ENCODE measurements at places on chromosomes 2 and 18. TPM values are rescaled to one million over a fixed set of nuclear protein-coding genes. Genes with fewer than 3 reads are reported as not detected.

DNA sequence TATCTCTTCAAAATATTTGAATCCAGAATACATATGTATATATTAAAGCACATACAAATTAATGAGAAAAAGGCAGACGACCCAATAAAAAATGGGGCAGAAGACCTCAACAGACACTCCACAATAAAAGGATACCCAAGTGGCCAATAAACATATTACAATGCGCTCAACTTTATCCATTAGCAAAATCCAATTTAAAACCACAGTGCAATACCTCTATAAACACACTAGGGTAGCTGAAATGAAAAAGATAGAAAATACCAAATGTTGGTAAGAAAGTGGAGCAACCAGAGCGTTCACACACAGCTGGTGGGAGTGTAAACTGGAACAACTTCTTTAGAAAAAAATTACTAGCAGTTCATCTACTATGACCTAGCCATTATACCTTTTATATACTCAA lies 75.3 kb downstream of the CCDC148 start:
- no peaks in the 10 kb centered on the region for H3K4me1 ChIP-seq
- no peak overlapping the region for H3K27ac ChIP-seq
- H3K27me3 ChIP-seq: no peaks in the 10 kb centered on the region
- no peak for DNase-seq
- H3K4me3 ChIP-seq: no peak overlapping the region

- no peak overlapping the region for H3K27ac ChIP-seq
- H3K4me1 ChIP-seq: no peaks in the 10 kb centered on the region
- no peak for DNase-seq
- no peaks in the 10 kb centered on the region for H3K27me3 ChIP-seq
These were observed 149.2 kb downstream of the TSN start for GRCh38 chr2:121904656-121905055.

GRCh38 chr18:57728941-57729511 lies 74.1 kb downstream of the ATP8B1 start:
- H3K27ac ChIP-seq: no peak overlapping the region
- H3K27me3 ChIP-seq: no peaks in the 10 kb centered on the region
- no peak overlapping the region for H3K4me3 ChIP-seq
- DNase-seq: no peak
- peaks cover 7% of the 10 kb centered on the region for H3K36me3 ChIP-seq

DNA sequence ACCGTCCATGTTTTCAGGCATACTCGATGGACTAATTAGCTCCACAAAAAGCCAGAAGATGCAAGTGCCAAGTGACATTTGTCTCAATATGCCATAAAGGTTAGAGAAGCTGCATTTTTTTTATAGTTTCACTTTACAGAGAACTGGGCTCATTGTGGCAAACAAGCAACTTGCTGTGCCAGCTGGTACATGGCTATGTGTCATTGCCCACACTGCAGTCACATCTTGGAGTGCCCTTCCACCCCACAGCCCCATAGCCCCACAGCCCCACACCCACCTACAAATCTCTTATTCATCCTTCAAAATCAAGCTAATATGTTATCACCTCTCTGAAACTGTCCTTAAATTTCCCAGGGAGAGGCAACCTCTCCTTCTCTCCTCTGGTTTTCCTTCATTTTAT lies 451.9 kb downstream of the ARHGAP15 start:
- no peak overlapping the region for H3K4me3 ChIP-seq
- no peaks in the 10 kb centered on the region for H3K4me1 ChIP-seq
- DNase-seq: no peak
- no peaks in the 10 kb centered on the region for H3K27me3 ChIP-seq

DNA sequence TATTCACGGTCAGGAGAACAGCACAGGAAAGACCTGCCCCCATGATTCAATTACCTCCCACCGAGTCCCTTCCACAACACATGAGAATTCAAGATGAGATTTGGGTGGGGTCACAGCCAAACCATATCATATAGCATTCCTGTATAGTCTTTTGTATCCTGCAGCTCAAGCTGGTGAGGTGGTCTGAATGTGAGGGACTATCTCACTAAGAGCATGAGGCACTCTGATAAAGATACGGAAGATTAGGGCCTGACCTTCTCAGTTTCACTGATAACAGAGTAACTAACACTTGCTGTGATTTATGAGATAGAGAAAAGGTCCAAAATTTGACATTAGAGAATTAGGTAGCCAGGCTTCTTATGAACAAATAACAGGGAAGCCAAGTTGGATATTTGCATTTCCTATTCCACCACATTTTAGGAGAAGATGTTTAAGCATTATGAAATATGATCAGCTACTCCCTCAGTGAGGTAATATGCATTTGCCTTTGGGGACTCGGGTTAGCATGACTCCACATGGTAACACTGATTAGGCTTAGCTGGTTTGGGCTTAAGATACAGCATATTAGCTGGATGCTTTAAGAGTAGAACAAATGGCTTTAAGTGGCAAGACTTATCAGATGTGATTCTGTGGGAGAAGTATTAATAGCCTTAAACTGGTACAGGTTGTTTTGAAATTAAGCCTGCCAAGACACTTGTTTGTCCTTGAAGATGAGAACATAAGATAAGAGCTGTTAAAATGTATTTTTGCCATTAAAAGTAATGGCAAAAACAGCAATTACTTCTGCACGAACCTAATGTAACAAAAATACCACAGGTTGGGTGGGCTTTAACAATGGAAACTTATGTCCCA lies 106.9 kb upstream of the MSTN start:
- no peaks in the 10 kb centered on the region for H3K36me3 ChIP-seq
- DNase-seq: no peak
- no peak overlapping the region for H3K4me3 ChIP-seq
- H3K27me3 ChIP-seq: no peaks in the 10 kb centered on the region
- no peak overlapping the region for H3K27ac ChIP-seq

GRCh38 chr2:86482034-86482433 lies 40.9 kb downstream of the KDM3A start:
- no peak for DNase-seq
- H3K4me1 ChIP-seq: no peaks in the 10 kb centered on the region
- no peak overlapping the region for H3K4me3 ChIP-seq
- H3K27ac ChIP-seq: no peak overlapping the region

GRCh38 chr2:106853631-106854030 lies 32.3 kb downstream of the ST6GAL2 start:
- DNase-seq: no peak
- H3K4me3 ChIP-seq: no peak overlapping the region
- H3K27me3 ChIP-seq: no peaks in the 10 kb centered on the region

DNA sequence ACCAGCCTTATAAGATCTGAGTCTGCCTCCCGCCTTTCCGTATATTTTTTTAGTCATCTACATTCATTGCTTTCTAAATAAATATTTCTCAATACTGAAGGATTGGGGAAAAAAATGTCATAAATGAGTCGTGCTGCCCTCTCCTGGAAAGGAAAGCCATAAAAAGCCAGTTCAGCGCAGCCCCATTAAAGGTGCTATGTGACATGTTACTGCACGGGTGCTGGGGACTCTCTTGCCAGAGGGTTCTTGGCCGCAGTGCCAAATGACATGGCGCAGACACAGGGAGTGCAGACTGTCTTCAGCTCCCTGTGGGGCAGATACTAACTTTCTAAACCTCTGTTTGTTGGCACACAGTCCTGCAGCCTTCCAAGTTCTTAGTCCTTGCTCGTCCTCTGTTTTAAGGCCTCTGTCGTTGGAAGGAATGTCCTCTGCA lies 53.7 kb upstream of the MAP3K20 start:
- H3K27ac ChIP-seq: no peak overlapping the region
- H3K4me1 ChIP-seq: no peaks in the 10 kb centered on the region

- no peaks in the 10 kb centered on the region for H3K27me3 ChIP-seq
- H3K4me3 ChIP-seq: no peak overlapping the region
- no peaks in the 10 kb centered on the region for H3K4me1 ChIP-seq
- H3K27ac ChIP-seq: no peak overlapping the region
- H3K36me3 ChIP-seq: no peaks in the 10 kb centered on the region
These were observed 192.8 kb downstream of the ZNF407 start for GRCh38 chr18:74790451-74790850.

DNA sequence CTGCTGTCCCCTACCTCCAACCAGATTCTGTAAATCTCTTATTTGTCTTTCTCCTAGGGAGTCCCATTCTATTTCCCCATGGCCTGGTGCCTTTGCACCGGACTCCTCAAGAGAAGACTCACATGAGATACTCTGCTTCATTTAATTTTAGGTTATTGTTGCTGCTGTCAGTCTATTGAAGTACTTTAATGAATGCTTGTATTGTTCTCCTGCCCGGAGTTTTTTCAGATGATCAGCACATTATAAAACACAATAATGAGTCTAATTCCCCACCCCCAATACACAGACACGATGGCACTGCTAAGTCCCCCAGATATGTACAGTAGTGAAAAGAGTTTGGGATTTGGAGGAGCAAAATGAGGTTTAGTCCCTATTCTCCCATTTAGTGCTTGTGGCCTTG lies 58.9 kb downstream of the HAUS1 start:
- no peak overlapping the region for H3K4me3 ChIP-seq
- H3K36me3 ChIP-seq: no peaks in the 10 kb centered on the region
- no peak for DNase-seq
- no peaks in the 10 kb centered on the region for H3K27me3 ChIP-seq
- no peak overlapping the region for H3K27ac ChIP-seq
- no peaks in the 10 kb centered on the region for H3K4me1 ChIP-seq

- no peaks in the 10 kb centered on the region for H3K27me3 ChIP-seq
- no peaks in the 10 kb centered on the region for H3K36me3 ChIP-seq
- peaks cover 3% of the 10 kb centered on the region for H3K4me1 ChIP-seq
- H3K27ac ChIP-seq: no peak overlapping the region
These were observed 98.2 kb upstream of the SETBP1 start for GRCh38 chr18:44582456-44582855.

GRCh38 chr2:219747637-219748036 lies 120.2 kb downstream of the SLC4A3 start:
- no peaks in the 10 kb centered on the region for H3K4me1 ChIP-seq
- H3K27ac ChIP-seq: no peak overlapping the region
- H3K27me3 ChIP-seq: no peaks in the 10 kb centered on the region
- no peak overlapping the region for H3K4me3 ChIP-seq
- no peaks in the 10 kb centered on the region for H3K36me3 ChIP-seq
- DNase-seq: no peak

- peaks cover 2% of the 10 kb centered on the region for H3K27me3 ChIP-seq
- no peak overlapping the region for H3K4me3 ChIP-seq
- no peaks in the 10 kb centered on the region for H3K36me3 ChIP-seq
- DNase-seq: no peak
- peaks cover 6% of the 10 kb centered on the region for H3K4me1 ChIP-seq
These were observed 111.7 kb upstream of the GPC1 start for GRCh38 chr2:240323601-240324291.

DNA sequence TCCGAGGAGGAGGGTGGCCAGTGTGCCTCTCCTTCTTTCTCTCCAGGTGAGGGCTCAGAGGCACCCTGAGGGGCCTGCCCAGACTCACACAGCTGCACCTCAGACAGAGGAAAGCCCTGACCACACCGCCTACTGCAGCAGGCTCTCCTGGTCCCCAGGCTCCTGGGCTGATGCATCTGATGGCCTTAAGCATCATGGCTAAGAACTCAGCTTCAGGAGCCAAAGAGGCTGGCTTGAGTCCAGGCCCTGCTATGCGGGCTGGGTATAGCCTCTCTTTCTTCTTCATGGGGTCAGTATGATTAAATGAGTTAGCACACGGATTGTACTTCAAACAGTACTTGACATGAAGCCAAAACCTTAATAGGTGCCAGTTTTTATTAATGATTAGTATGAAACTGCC lies 89.6 kb downstream of the TGFA start:
- no peaks in the 10 kb centered on the region for H3K36me3 ChIP-seq
- H3K4me3 ChIP-seq: no peak overlapping the region
- no peak overlapping the region for H3K27ac ChIP-seq

GRCh38 chr2:174902506-174903263 lies 102.5 kb downstream of the CHN1 start:
- H3K4me1 ChIP-seq: peaks cover 4% of the 10 kb centered on the region
- H3K27me3 ChIP-seq: no peaks in the 10 kb centered on the region
- peak; percentile 35 for DNase-seq
- H3K27ac ChIP-seq: no peak overlapping the region
- no peaks in the 10 kb centered on the region for H3K36me3 ChIP-seq

GRCh38 chr2:10584242-10584753 lies 105.5 kb downstream of the NOL10 start:
- H3K4me3 ChIP-seq: no peak overlapping the region
- no peaks in the 10 kb centered on the region for H3K27me3 ChIP-seq
- peak; percentile 27 for DNase-seq
- H3K36me3 ChIP-seq: peaks cover 2% of the 10 kb centered on the region
- peak overlapping the region; percentile 72 for H3K27ac ChIP-seq
- peaks cover 3% of the 10 kb centered on the region for H3K4me1 ChIP-seq

DNA sequence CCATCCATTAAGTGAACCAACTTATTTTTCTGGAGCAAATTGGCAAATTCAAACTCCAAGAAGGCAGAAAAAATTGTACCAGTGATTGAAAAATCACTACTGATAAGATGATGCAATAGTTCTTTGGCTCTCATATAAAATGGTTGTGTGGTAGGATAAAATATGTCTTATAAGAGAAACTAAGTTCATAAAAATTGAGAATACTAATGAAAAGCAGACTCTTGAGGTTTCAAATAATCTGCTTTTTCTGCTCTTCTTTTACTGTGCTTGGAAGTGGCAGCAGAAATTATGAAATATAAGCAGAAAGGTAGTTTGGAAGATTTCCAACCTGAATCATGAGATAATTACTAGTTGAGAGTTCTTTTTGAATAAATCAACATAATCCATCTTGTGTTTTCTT lies 61.9 kb downstream of the PPP1R1C start:
- H3K36me3 ChIP-seq: no peaks in the 10 kb centered on the region
- no peaks in the 10 kb centered on the region for H3K27me3 ChIP-seq

GRCh38 chr2:71528131-71528591 lies 74.8 kb downstream of the DYSF start:
- no peaks in the 10 kb centered on the region for H3K36me3 ChIP-seq
- DNase-seq: no peak
- H3K4me1 ChIP-seq: no peaks in the 10 kb centered on the region
- no peak overlapping the region for H3K4me3 ChIP-seq
- peaks cover 8% of the 10 kb centered on the region for H3K27me3 ChIP-seq

GRCh38 chr2:200616656-200617055 lies 30.8 kb downstream of the AOX1 start:
- H3K27ac ChIP-seq: peak overlapping the region; percentile 37
- H3K4me1 ChIP-seq: peaks cover 4% of the 10 kb centered on the region
- H3K4me3 ChIP-seq: no peak overlapping the region
- peak; percentile 82 for DNase-seq

GRCh38 chr18:38552732-38553321 lies 987.2 kb upstream of the CELF4 start:
- H3K4me3 ChIP-seq: no peak overlapping the region
- no peak for DNase-seq
- H3K36me3 ChIP-seq: no peaks in the 10 kb centered on the region

- H3K4me3 ChIP-seq: no peak overlapping the region
- DNase-seq: peak; percentile 3
- H3K4me1 ChIP-seq: no peaks in the 10 kb centered on the region
- H3K27me3 ChIP-seq: no peaks in the 10 kb centered on the region
- no peak overlapping the region for H3K27ac ChIP-seq
- no peaks in the 10 kb centered on the region for H3K36me3 ChIP-seq
These were observed 32.1 kb upstream of the DYNAP start for GRCh38 chr18:54558609-54559585.

GRCh38 chr2:168892327-168892726 lies 2.1 kb upstream of the SPC25 start:
- H3K4me3 ChIP-seq: no peak overlapping the region
- no peak for DNase-seq
- no peaks in the 10 kb centered on the region for H3K36me3 ChIP-seq
- H3K4me1 ChIP-seq: peaks cover 4% of the 10 kb centered on the region

- H3K4me1 ChIP-seq: peaks cover 6% of the 10 kb centered on the region
- H3K27ac ChIP-seq: no peak overlapping the region
- no peaks in the 10 kb centered on the region for H3K36me3 ChIP-seq
- no peaks in the 10 kb centered on the region for H3K27me3 ChIP-seq
These were observed 30.4 kb downstream of the INPP4A start for GRCh38 chr2:98474979-98475632.

Gene GCG
- total RNA-seq: not detected

Gene DLX1
- not detected for total RNA-seq

Gene LDAH
- total RNA-seq: 22.8 TPM

Gene FBXO15
- 0.83 TPM for total RNA-seq

Gene THUMPD2
- 7.4 TPM for total RNA-seq

Gene GPR45
- not detected for total RNA-seq

Gene MYO7B
- under 0.01 TPM for total RNA-seq

Gene LIPG
- 0.50 TPM for total RNA-seq

Gene LYPD1
- total RNA-seq: 0.17 TPM

All from fibroblast of lung (primary cell).